ENCODE measurements at places on chromosomes 3 and 15.

DNA sequence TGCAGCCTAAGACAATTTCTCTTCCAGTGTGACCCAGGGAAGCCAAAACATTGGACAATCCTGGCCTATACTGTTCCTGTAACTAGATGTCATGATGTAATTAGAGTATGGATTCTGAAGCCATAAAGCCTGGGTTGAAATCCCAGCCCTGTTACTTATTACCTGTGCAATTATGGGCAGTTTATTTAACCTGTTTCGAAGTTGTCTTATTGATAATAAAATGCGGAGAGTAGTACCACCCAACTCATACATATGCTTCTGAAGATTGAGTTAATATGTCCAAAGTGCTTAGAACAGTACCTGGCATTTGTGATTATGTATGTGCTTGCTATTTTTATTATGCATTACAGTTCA is 30.1 kb downstream of the PPP4R2 start:
- DNase-seq: no peak

DNA sequence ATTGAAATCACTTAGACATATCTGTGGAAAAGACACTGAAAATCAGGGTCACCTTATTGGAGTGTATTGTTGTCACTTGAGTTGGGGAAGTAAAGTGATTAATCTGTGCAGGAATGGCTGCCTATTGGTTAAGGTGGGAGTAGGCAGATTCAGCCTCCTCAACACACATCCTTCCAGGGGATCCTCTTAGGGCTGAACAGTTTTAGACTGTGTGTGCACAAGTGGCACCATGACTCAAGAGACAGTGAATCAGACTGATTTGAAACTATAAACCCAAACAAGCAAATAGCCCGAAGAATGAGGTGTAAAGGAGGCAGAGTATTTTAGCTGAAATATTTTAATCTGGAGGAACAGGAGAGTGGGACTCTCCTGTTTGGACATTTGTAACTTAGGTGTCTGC is 4.9 kb downstream of the ABHD17C start:
- no peak for DNase-seq

GRCh38 chr15:46996359-46996758 is 720.9 kb upstream of the SEMA6D start:
- DNase-seq: no peak

GRCh38 chr3:97911459-97911858 is 60.8 kb downstream of the RIOX2 start:
- DNase-seq: no peak

DNA sequence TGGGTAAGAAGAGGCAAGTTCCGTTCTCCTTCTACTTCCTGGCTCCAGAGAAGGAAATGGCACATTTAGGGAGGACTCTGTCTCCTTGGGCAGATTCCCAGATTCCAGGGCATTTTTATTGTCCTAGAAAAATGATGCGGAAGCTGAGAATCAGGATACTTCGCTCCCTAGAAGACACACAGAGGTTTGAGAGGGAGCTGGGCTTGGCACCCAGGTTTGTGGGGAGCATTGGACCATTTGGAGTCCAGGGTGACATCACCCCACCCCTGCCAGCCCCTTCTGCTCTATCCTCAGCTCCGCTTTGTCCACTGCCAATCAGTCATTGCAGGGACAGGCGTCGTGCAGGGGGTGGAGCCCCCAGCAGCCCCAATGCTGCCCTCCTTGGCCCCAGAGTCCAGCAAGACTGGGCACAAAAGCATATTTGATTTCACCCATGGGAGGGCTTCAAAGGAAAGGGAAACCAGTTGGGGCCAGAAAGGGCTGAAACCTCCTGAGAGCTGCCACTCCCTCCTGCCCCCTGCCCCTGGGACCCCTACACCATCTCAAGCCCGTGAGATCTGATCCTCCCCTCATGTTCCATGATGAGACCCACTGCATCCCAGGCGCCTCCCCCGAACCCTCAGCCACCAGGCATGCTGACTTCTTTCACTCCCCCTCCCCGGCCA is 129.8 kb upstream of the MEF2A start:
- DNase-seq: no peak

- no peak for DNase-seq
Observed at GRCh38 chr3:53402326-53402725, 55.0 kb upstream of the DCP1A start.

GRCh38 chr3:42189736-42190135 is 76.2 kb downstream of the CCK start:
- DNase-seq: no peak

GRCh38 chr3:115804200-115804599 is 180.9 kb downstream of the GAP43 start:
- no peak for DNase-seq

DNA sequence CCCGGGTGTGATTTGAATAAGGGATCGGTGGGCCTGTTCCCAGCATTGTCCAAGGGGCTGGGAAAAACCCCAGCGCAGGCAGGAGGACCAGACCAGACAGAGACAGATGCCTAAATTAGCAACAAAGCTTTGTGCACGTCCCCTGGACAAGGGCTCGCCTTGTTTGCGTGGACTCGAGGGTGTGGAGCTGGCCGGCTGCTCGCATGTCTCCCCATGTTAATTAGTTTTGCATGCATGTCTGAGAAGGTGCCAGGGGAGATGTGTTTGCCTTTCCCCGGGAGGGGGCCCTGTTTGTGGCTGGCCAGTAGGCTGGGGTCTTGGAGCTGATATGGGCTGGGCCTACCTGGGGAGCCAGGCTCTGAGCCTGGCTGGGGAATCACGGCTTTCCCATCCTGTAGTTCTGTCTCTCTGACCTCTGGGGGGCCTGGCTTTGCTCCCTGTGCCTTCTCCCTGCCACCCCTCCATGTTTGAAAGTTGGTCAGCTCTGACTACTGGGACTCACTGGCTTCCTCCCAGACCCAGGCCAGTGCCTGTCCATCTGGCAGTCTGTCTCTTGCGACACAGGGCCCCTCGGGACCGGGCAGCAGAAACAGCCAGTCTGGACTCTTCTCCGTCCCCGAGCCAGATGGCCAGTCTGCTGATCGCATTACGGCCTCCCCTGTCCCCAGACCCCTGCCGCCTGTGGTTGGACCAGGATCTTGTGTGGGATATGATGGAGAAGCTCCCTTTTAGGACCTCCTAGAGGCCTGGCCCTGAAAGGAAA is 55.4 kb upstream of the POLG start:
- DNase-seq: no peak

- no peak for DNase-seq
Observed at GRCh38 chr3:143150071-143150470, 30.5 kb downstream of the CHST2 start.

DNA sequence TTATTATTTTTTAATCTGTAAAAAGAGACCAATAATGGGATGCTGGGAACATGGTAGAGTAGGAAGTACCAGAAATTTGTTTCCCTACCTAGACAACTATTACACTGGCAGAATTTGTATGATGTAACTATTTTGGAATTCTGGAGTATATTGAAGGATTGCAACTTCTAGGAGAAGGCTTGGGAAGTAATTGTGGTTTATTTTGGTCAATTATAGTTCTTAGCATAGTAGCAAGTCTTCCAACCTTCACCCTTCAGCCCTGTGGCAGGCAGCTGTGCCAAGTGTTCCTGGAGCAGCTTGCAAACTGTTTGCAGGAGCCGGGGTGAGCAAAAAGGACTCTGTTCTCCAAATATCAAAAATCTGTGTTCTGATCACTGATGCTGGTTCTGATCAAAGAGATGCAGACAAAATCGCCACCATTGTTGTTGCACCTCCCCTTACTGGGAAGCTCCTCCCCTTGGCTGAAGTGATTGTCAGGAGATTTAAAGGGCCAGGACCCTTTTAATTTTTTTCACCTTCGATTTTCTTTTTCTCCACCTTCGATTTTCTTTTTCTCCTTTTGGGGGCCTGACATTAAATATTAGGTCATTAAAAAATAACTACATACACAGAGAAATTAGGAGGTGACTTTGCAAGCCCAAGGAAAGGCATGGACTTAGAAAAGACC is 363.3 kb downstream of the SLC9A9 start:
- no peak for DNase-seq

DNA sequence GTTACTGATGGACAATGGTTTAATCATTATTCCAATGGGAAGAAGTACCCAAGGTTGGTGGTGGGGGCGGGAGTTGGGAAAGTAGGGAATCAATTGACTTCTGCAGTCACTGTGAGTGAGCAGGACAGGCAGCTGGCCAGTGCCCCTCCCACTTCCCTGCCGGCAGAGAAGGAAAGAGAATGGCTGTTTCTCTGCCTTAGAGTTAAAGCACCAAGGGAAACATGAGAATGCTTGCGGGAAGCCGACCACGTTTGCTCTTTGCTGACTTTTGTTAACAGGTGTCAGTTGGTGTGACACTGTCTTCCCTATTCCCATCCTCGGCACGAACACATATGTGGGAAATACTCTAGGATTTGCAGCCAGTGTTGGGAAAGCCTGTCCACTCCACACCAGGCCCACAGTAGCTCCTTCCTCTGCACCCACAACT is 33.5 kb upstream of the MFSD1 start:
- no peak for DNase-seq

DNA sequence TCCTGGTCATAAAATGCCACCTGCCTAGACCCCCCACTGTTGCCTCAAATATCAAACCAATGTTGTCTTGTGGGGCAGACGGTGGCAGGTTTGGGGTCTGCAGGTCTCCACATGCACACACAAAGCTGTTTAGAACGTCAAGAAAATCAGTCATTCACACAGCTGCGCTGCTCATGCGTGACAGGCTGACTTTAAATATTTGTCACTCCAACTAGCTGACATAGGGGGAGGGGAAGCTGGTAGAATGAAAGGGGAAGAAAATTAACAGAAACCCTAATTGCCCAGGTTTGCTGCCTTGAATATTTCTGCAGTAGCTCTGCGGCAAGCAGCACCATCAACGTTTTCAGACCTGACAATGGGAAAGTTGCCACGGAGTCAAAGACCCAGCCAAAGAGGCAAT is 201.8 kb downstream of the ABHD5 start:
- DNase-seq: no peak
